ENCODE measurements at places on chromosomes 2 and 18.
A peak's percentile ranks its signal among the peaks of the same experiment; 100 is the strongest.

DNA sequence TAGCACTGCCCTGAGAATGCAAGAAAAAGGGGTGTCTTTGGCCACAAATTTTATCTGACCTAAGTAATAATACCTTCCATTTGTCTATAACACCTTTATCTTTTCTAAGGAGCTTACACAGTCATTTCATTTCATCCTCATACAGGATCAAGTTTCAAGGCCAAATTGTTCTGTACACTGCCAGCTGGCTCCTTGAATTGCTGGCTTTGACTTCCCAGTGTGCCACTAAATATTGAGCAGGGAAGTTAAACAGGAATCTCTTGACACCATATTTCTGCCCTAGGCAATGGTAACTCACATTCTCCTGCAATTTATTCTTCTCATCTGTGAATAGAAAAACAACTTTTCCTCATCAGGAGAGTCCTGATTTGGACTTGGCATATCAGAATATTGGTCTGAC, 195.1 kb upstream of the LRP1B start:
- no peak for DNase-seq

DNA sequence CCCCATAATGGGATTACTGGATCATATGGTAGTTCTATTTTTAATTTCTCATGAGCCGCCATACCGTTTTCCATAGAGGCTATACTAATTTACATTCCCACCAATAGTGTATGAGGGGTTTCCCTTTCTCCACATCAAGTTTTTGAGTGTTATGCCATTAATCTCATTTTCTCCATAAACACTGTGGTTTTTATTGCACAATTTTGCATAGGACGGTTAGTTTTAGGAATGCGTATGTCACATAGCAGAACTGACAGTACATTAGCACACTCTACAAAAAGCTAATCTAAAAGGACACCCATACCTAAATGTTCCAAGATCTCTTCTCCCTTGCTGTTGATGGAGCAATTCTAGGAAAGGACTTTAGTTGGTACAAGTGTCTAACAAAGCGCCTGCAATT, 32.5 kb downstream of the DARS1 start:
- DNase-seq = no peak

GRCh38 chr2:170715062-170715931, at the start of gene SP5:
SP5 (plus strand) TSS chr2:170715337; CDS start chr2:170715513, 176 bp downstream.
- DNase-seq = no peak

GRCh38 chr2:166784296-166784946, 103.9 kb upstream of the XIRP2 start:
- DNase-seq = no peak

DNA sequence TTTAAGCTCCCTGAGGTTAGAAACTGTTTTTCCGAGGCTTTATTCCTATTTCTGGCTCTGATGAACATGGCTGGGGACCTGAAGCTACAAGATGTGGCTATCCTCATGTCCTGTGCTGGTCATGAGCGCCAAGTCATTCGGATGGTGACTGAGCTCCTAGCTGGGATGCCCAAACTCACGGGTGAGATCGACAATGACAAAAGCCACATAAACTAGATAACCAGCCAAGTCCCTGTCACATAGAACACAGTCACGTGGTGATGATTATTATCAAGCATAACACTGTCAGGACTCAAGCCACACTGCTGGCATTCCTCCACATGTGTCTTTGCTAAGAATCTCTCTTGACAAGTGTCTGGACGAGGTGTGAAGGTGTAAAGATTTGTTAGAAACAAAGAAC, 274.9 kb downstream of the CLIP4 start:
- no peak for DNase-seq

GRCh38 chr2:174729797-174730697, 34.2 kb downstream of the CHRNA1 start:
- no peak for DNase-seq

DNA sequence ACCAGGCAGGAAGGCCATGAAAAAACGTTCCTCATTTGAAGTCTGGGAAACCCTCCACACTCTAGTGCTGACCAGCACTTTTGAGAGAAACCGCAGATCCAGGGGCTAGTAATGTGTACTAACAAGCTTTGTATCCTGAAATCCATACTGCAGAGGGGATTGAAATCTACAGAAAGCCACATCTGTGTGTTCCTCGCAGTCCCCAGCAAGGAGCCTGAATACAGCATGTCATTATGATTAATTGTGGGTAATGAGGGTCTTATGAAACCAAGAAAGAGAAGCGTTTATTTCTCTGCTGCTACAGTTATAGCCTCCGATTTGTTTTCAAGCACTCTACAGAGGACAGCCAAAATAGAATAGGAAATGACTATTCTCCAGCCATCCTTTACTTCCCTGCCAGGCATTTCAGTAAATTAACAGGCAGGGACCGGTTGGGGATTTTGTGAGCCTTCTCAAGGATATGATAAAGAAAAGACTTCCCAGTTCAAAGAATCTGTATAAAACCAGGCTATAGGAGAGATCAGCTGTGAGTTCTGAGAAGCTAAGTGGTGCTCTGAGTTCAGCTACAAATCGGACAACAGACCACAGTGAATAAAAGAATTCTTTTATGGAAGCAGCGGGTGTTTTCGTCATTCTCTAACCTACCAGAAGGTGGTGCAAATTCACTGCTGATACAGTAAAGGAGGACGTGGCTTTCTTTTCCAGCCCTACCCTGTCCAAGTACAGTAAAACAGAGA, 133.4 kb downstream of the INSIG2 start:
- DNase-seq = no peak

GRCh38 chr2:169513926-169514325, 4.4 kb downstream of the KLHL41 start:
- DNase-seq = no peak

DNA sequence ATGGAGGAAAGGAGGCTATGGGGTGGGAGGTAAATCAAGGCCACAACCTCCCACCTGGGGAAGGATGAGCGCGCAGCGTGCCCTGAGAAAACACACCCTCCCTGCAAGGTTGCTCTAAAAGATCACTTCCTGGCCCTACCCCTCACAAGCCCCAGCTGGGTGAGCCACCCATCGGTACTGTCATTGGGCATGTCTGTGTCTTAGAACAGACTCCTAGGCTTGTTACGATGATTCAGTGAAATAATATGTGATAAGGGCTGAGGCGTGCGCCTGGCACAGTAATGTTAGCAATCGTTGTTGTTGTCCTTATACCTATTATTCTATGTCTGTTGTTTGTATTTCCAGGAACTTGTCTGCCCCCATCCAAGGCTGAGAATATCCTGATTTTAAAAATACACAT, 175.1 kb downstream of the ZFP36L2 start:
- DNase-seq = no peak

- no peak for DNase-seq
Observed at GRCh38 chr18:79615091-79615490, 64.5 kb upstream of the CTDP1 start.

DNA sequence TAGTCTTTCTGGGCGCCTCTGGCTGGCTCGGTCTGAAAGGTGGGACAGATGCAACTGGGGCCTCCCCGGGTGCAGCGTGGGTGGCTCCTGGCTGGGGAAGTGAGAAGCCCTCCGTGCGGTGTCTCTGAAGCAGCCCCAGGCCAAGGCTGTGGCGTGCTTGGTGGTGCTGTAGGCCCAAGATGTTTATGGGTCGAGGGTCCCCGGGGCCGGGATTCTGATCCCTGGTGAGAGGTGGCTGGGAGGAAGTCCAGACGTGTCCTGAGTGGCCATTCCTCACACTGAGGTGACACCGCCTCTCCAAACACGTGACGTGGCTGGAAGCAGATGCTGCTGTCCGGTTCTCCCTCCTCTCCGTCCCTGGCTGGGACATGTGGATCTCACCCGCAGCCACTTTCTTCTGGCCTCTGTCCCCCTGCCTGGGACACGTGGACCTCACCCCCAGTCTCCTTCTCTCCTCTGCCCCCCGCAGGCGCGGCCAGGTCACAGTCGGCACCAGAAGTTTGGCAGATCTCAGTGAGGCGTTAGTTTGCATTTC, 12.6 kb downstream of the RTP5 start:
- DNase-seq = peak; percentile 32

- DNase-seq = no peak
Observed at GRCh38 chr2:217286833-217287232, 427.0 kb upstream of the TNP1 start.

- no peak for DNase-seq
Observed at GRCh38 chr2:48529194-48529593, 760 bp upstream of the STON1 start.

DNA sequence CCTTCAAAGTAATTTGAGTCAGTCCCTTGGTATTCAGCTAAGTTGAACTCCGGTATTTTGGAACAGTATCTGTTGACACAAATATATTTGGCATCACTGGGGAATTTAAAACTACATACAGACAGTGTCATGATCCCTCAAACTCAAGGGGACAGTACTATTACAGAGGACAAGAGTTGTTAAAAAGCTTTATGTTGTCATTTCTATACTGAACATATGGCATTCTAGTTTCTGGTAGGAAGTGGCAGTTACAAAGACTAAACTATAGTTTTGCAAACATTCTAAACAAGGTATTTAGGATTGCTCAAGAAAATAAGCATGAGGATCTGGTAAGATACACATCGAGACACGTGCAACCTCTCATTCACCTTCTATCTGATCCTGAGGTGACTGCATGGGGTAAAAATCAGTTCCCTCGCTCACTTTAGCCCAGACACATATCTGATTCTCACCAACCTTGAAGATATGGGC, 16.6 kb upstream of the CCNYL1 start:
- no peak for DNase-seq

DNA sequence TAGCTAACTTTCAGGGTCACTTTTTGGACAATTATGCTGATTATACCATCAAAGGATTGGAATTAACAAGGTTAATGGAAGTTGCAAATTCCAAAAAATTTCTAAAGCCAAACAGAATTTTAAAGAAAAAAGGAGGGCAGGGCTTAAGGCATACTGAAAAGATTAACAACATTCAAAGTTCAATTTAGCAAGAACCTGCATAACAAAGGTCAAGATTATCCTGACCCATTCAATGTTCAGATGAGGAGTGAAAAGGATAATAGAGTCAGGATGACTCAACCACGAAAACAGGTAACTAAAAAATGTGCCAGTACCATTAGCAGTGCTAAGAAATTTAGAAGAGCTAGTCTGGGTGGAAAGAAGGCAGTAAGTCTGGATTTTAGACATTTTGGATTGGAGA, 139.8 kb upstream of the HNMT start:
- DNase-seq = no peak
